ENCODE measurements at places on chromosomes 3 and 15. TPM values are rescaled to one million over a fixed set of nuclear protein-coding genes. Genes with fewer than 3 reads are reported as not detected.

Gene DAG1
- 43.6 TPM for total RNA-seq

Gene OR5K2
- total RNA-seq: not detected

Gene PLSCR2
- total RNA-seq: not detected

Gene PLA2G4D
- total RNA-seq: not detected

Gene IMPG2
- total RNA-seq: not detected
